ENCODE measurements at places on chromosomes 6 and 20.

GRCh38 chr6:105994118-105994590 is 92.0 kb upstream of the PRDM1 start:
- no peak for DNase-seq

- DNase-seq = no peak
Observed at GRCh38 chr6:23097566-23097965, 528.2 kb downstream of the HDGFL1 start.

DNA sequence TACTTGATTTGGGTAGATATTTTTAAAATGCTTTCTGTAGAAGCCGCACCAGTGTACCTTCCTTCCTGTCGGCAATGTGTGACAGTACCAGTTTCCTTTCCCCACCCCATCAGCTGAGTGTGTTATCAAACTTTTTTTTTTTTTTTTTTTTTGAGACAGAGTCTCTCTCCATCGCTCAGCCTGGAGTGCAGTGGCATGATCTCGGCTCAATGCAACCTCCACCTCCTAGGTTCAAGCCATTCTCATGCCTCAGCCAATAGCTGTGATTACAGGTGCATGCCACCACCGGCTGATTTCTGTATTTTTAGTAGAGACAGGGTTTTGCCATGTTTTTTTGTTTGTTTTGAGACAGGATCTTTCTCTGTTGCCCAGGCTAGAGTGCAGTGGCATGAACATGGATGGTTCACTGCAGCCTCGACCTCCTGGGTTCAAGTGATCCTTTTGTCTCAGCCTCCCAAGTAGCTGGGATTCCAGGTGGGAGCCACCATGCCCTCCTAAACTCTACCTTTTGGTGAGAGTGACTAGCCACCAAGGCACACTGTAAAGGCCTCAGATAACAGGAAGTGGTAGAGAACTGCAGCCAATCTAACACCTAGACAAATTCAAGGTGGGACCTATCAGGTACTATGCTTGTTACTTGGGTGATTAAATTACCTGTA is 26.5 kb upstream of the ZBTB22 start:
- no peak for DNase-seq

DNA sequence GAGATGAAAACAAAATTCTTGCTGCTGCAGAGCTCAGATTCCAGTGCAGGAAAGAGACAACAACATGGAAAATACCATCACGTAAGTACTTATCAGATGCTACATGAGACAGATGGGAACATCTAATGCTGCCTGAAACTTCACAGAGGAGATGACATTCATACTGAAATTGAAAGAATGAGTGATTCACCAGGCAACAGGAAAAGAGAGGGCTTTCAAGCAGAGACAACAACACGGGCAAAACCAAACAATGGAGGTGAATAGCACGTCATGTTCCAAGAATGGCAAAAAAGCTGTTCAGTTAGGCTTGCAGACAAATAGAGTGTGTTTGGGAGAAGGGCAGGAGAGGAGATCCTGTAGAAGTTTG is 39.3 kb downstream of the GTF2H5 start:
- no peak for DNase-seq

- no peak for DNase-seq
Observed at GRCh38 chr6:138382498-138383265, 5.0 kb downstream of the SMIM28 start.

DNA sequence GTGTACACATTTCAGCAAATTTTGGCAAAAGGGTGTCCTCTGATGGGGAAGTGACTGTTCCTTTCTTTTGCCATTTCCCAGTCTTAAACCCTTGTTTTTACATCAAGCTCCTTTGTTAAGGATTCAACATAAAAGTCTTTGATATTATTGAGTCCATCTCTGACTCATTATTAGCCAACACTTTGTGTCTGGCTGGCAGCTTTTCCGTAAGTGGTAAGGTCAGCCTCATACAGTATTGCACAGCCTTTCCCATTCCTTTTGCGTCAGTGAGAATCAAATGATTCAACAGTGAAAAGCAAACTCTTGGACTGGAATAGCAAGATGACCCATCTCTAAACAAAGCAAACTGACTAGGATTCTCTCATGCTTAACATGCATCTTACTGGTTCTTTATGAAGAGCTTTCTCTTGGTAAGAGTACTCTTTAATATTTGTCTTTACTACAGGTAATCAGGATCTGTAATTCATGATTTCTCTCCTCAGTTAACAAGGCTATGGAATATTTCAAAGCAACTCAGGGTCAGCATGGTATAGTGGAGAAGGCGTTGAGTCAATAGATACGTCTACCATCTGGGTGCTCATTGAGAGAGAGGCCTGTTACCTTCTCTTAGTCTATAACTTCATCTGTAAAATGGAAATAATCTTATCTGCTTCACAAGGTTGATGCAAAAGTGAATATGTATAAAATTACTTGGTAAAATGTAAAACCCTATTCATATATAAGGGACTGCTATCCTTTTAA is 183.6 kb downstream of the PRL start:
- no peak for DNase-seq

- DNase-seq = no peak
Observed at GRCh38 chr20:33490934-33491656, 1.2 kb downstream of the CBFA2T2 start.

GRCh38 chr6:34332251-34333198 is 59.9 kb downstream of the NUDT3 start:
- DNase-seq = no peak

GRCh38 chr6:149749594-149750135 is at the start of gene PCMT1:
Gene PCMT1, plus strand, starts transcription at chr6:149749741. Its CDS starts 161 bp downstream, at chr6:149749902.
- DNase-seq = peak; percentile 93

GRCh38 chr6:128186729-128187128 is 285.9 kb upstream of the THEMIS start:
- no peak for DNase-seq

DNA sequence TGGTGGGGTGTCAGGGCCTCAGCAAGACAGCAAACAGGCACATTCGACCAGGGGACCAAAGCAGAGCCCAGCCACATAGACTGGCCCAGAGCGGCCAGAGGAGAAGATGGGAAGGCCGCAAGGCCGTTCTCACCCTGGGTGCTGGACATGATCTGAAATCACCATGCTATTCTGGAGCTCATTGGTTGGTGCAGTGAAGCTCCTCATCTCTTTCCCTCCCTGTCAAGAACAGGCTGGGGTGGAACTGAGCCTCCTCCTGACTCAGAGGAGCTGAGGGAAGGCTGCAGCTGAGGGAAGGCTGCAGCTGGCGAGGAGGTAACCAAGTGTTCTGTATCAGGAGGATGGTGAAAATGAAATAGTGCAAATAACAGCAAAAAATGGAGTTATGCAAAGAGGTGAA is 80.0 kb downstream of the AKAP7 start:
- DNase-seq = no peak

- DNase-seq = peak; percentile 4
Observed at GRCh38 chr6:116764961-116765841, at the start of gene FAM162B. Gene FAM162B, minus strand, starts transcription at chr6:116765719. Its CDS starts 143 bp downstream, at chr6:116765576.

GRCh38 chr6:31057426-31058003 is 47.2 kb downstream of the MUC22 start:
- no peak for DNase-seq

DNA sequence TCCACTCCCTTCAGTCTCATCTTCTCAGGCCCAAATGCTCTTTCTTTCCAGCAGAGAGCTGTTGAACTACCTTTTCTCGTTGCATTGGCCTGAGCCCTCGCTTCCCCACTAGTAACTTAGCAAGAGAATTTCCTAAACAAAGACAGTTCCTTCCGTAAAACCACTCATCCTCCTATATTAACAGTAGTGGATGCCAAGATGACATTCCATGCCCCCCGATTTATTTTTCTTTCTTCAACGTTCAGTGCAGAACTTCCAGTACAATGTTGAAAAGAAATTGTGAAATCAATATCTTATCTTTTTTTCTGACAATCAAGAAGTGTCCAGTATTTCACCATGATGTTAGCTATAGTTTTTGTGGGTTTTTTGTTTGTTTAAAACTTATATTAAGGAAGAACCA is 45.8 kb downstream of the SOX4 start:
- no peak for DNase-seq

DNA sequence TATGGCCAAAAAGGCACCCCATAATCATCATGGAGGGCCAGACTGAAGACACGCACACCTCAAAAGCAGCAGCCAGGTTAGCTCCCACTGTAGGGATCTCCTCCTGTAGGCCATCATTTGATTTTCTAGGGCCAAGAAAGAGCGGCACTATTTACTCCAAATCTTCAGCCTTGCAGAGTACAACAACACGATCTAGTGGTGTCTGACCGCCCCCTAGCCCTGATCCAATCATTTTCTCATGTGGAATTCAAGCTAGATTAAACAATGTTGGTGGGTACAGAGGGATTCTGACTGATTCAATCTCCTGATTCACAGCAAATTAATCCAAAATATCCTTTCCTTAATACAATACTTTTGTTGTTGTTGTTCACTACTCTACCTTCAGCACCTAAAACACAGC is 12.5 kb downstream of the GNAS-AS1 start:
- DNase-seq = no peak

DNA sequence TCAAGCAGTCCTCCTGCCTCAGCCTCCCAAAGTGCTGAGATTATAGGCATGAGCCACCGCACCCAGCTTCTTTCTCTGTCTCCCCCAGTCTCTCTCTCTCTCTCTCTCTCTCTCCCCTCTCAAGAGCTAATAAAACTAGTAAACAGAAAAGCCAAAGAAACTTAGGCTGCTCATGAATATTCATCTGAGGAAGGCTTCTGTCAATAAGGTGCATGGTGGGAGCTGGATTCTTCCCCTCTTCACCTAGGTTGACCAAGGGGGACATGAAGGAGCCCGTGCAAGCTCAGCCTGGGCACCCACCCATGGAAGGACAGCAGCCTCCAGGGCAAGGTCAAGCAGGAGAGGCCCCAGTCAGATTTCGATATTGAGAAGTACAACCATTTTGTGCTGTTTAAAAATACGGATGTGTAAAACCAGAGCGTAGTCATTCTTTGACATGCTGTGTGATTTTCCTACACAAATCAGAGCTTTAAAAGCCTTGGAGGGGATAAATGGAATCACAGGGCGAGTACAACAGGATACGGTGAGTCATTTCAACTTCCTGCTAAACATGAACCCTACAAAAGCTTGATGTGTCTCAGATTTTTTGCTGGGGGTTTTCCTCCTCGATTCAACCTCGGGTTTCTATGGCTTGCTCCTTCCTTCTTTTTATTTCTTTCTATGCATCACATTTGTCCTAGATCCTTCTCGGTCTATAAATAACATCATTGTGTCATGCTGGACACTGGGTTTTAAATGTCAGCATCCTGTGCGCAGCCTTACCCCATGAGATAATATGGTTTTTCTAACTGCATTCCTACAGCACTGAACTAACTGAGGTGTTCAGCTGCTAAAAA is 368.9 kb upstream of the JARID2 start:
- no peak for DNase-seq

- DNase-seq = no peak
Observed at GRCh38 chr6:157713451-157714152, 109.4 kb upstream of the SNX9 start.

DNA sequence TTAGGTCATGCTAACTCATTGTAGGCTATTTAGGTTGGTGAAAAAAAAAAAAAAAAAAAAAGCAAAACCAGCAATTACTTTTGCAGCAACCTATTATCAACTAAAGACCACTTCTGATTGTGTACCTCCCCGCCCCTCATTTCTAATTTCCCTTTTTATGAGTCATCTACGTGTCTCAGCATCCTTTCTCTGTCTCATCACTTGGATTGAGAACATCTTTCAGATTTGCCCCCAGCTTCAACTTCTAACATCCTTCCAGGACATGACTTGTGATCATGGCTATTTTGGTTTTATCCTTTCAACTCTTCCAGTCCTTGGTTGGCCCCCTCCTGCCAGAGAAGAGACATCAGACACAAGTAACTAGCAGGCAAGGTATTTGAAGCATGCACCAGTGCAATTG is 156.7 kb upstream of the CCN2 start:
- no peak for DNase-seq

GRCh38 chr20:3874194-3874844 is 14.9 kb upstream of the PANK2 start:
- DNase-seq = no peak

DNA sequence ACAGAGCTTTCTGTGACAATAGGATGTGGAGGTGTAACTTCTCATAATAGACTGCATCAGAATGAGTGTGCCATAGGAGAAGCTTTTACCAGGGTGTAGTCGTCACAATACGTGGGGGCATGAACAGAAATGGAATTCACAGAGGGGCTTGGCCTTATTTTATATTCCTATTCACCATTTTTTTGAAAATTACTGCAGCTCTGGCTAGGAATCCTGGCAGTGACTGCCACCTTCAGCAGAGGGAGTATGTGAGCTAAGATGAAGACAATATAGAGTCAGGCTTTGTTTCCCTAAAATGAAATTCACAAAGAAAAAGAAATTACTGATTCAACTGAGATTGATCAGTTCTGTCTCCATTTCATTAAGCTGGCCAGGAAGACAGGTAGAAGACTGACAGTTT is 13.9 kb downstream of the TOMM6 start:
- no peak for DNase-seq

GRCh38 chr6:75213732-75214131 is 7.9 kb upstream of the COL12A1 start:
- no peak for DNase-seq

DNA sequence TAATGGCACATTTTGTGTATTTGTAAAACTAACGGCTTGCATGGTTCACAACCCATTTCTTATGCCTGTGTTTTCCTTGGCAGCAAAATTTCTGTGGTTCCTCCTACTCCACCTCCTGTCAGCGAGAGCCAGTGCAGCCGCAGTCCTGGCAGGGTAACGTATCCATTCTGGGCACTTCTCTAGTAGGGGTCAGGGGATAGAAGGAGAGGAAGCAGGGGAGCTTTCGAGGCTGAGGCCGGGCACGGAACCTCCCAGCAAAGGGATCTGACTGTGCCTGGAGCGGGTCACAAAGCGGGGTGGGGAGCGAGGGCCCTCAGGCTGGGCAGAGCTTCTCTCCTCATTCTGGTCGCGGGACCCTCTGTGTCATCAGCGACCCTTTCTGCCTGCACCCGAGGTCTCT is 58.4 kb downstream of the SYTL3 start:
- DNase-seq = no peak

- no peak for DNase-seq
Observed at GRCh38 chr20:20832715-20833114, 120.3 kb upstream of the RALGAPA2 start.

DNA sequence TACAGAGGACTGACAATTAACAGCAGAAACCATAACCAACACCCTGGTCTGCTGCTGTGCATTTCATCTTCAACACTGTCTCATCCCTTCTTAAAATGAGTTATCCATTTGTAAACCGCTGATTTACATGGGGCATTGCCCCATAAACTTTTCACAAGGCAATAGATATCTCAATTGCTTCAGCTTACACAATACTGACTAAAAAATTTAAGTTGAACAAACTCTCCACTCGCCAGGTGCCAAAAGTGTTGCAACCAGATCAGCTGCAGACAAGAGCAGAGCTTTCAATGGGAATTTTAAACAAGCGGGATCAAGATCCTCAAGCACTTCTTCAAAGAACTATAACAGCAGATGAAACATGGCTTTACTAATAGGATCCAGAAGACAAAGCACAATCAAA is 183.0 kb downstream of the TASP1 start:
- DNase-seq = no peak
